ENCODE measurements at places on chromosomes 5 and 9. TPM values are rescaled to one million over a fixed set of nuclear protein-coding genes. Genes with fewer than 3 reads are reported as not detected.

IFNA2 gene
- not detected for total RNA-seq

C5 gene
- 3.4 TPM for total RNA-seq

CENPK gene
- 70.9 TPM for total RNA-seq

FAM151B gene
- total RNA-seq: not detected

PCSK5 gene
- 5.2 TPM for total RNA-seq

- no peak for DNase-seq
Measured at GRCh38 chr5:86806206-86806605, 188.5 kb downstream of the COX7C start.

DNA sequence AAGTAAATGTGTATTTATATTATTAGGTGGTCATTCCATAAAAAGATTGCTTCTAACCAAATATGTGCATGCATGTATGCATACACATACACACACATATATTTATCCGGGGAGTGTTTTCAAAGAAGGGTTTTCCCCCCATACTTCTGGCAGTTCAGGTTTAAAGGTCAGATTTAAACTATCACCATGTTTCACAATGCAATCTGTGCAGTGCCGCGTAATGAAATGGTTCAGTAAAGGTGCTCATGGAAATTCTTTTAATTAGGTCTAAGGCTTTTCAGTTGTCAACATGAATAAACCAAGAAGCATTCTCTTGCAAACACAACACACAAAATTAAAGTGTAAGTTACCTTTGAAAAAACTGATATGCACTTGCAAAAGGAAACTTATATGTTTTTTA is 211.0 kb downstream of the CRB2 start:
- no peak for DNase-seq

DNA sequence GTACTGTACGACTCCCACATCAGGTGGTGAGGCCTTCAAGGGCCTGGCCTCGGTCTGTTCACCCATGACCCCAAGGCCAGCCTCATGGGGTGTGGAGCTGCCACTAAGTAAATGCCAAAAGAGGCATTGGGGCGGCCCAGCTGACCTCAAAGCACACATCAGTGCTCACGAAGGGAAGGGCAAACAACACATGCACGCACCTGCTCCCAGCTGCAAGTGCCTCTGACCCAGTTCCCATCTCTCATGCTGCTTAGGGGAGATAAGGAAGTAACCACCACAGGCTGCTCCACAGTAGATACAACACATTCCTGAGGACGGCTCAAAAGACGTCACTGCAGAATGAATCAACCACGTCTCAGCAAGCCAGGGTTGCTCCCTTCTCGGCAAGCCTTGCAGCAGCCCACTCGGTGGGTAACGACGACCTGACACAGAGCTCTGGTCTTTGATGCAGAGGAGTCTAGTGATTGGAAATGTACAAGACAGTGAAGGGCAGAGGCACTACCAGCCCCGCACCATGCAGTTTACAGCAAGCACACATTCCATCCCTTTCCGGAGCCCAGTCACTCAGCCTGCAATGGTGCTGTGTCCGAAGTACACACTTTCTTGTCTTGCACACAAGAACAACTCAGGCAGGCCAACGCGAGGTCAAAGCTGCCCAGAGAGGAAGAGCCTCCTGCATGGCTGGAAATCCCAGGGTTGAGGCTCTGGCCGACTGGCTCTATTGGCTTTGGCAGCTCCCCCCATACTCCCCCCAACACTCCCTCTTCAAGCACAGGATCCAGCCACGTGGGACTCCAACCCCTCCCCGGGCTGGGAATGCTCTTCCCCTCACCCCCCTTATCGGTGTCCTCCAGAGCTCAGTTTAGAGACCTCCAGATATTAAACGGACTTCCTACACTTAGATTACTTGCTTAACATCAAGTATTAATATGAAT is 31.8 kb downstream of the FABP6 start:
- no peak for DNase-seq

- DNase-seq: no peak
Measured at GRCh38 chr5:176524138-176524537, 13.1 kb downstream of the RNF44 start.

GRCh38 chr5:32410630-32411029 is 33.9 kb downstream of the ZFR start:
- no peak for DNase-seq

DNA sequence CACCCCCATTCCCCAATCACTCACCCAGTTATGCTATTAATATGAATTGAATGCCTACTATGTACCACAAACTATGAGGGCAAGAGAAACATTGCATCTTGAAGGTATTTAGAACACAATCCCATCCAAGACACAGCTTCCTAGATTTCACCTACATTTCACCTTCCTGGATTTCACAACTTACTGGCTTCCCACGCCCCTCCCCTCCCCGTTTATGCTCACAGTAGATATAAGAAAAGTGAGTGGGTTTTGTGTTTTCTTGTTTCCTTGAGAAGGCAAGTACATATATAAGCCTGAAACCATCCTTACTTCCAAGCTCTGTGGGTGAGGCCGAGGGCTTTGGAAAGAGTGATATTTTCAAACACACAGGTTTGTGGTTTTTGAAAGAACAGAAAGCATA is 465.0 kb downstream of the BNC2 start:
- DNase-seq: no peak

GRCh38 chr5:8458038-8458383 is 589.1 kb downstream of the MTRR start:
- DNase-seq: no peak

DNA sequence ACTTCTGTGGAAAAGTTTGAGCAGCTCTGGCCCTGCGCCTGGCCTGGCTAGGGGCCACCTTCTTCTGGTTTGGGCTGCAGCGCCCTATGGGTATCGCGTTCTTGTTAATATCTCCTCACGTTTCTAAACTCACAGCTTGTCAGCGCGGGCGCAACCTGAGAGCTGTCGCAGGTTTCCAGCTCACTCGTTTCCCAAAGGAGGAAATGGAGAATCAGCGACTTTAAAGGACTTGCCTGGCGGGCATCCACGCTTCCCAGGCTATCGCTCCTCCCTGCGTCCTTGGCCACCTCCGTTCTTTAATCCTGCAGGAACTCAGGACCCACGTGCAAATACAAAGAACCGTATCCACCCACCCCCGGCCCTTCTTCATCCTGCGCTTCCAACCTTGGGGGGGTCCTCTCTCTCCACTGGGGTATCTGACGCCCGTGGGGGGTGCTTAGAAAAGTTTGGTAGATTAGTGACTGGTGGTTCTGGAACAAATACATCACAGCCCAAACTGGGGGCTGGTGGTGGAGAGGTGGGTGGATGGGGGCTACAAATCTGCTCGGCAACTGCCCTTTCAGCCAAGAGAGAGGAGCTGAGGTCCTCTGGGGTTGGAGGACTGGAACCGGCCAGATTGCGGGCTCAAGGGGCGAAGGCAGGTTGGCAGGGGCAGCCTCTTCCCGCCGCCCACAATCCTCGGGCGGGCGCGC is 578 bp upstream of the PSAT1 start:
- peak; percentile 33 for DNase-seq

GRCh38 chr5:179217356-179217755 is 127.9 kb downstream of the ADAMTS2 start:
- no peak for DNase-seq

- DNase-seq: no peak
Measured at GRCh38 chr5:125579182-125579581, 832.7 kb upstream of the ZNF608 start.

GRCh38 chr5:140996060-140996459 is 29.8 kb downstream of the PCDHAC2 start:
- no peak for DNase-seq
